Large intestine (tissue), 12 donors: ENCODE measurements at places on chromosomes 5 and 9. TPM values are rescaled to one million over a fixed set of nuclear protein-coding genes. Genes with fewer than 3 reads are reported as not detected.

The NUDT12 gene
- polyA plus RNA-seq, result 26.0 TPM

DNA sequence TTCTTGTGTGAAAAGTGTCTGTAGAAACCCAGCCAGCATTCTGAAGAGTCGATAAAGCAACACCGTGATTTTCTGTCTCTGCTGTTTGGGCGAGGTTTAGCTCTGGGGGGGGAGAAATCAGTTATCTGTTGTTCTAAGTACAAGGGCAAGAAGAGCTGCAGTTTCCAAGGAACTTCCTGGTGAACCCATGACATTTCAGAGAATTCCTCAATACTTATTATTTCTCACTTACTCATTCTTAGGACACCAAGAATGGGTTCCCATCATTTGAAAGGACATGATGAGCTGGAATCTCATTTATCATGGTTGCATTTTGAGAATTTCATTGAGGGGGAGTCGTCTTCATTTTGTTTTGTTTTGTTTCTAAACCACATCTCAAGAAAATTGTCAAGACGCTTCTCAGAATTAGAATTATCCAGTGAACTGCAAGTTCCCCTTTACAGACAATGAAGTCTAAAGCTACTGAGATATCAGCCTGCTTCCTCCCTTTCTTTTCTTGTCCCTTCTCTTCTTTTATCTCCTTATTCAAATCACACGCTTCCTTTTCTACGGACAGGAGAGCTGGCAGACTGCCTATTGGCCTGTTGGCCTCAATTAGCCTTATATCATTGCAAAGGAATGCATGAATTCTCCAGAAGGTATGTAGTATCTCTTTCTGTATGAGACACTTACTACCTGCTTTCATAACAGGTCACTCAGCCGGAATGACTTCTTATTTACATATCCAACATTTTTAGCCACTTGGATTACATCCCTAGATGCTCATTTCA lies 53.7 kb downstream of the ZNF462 start:
- peak; percentile 89 for DNase-seq

The TRIM14 gene
- polyA plus RNA-seq, result 59.2 TPM

The LURAP1L gene
- polyA plus RNA-seq, result 14.3 TPM

The HMGCR gene
- 60.2 TPM for polyA plus RNA-seq

GRCh38 chr5:39370555-39371366 lies 6.5 kb upstream of the C9 start:
- peak; percentile 78 for DNase-seq

DNA sequence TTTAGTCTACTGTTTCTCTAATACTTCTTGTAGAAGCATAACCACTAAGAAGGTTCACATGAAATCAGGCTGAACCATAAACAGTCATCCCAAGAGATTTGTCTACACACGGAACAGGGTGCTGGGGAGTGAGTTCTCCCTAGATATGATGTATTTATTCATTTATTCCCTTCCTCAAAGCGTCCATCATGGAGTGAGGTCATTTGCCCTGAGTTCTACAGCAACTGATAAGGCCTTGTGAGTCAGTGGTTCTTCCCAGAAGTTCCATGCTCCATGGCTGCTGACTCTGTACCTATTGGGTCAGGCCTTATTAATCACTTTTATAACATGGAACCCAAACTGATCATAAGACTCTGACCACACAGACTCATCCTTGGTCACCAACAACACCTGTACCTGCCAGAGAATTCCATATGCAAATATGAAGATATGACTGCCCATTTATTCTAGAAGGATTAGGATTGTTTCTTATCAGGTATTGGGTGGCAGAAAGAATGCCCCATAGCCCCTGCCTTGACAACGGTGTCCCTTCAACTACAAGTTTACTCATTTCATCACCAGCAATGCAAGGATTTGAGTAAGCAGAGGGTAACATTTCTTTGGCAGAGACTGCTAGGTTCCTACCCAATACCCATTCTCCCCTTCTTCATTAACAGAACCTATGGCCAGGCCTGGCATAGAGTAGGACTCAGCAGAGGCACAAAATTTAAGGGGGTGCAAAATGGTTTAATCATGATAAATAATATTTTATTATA lies 118.1 kb downstream of the LHFPL2 start:
- DNase-seq, result no peak

- no peak for DNase-seq
Measured at GRCh38 chr5:9201011-9201410, 344.9 kb downstream of the SEMA5A start.

DNA sequence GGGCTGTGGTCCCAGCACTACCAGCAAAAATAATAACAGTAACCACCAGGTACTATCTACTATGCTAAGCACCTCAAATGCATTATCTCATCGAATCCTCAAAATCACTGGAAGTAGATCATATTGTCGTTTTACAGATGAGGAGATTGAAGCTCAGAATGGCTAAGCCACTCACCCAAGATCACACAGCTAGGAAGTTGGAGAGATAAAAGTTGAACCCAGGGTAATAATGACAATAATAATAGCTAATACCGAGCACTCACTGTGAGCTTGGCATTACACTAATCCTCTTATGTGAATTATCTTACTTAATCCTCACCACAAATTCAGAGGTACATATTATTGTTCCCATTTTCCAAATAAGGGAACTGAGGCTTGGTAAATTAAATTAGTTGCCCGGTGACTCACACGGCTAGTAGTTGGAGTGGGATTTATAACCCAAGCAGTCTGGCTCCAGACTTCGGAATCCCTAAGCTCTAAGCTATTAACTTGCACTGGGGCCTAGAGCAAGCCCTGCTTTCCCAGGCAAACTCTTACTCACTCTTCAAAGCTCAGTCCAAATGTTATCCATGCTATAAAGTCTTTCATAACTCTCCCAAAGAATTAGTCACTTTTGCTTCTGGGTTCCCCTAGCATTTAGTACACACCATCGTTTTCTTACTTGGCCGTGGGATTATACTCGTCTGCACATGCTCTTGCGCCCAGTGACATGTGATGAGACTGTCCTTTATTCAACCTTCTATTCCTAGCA lies 3.8 kb downstream of the ARSI start:
- DNase-seq, result no peak

The PCDHGA2 gene
- polyA plus RNA-seq, result 1.3 TPM

GRCh38 chr5:57900381-57900944 lies 417.9 kb upstream of the ACTBL2 start:
- DNase-seq, result no peak

- no peak for DNase-seq
Measured at GRCh38 chr9:94946256-94946655, 219.8 kb downstream of the AOPEP start.

DNA sequence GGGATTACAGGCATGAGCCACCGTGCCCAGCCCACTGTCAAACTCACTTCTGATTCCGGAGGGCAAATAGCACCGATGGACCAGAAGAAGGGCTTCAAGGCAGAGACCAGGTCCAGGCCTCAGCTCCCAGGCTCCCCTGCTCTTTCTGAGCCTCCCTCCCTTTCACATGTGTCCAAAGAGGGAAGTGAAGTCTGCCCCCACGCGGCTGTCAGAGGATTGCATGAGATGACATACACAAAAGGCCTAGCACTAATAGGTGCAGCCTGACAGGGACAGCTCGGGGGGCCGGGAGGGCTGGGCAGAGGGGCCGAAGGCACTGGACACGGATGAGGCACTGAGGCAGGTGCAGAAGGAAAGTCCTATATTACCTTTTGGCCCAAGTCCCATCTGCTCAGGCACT lies 16.1 kb downstream of the FBP1 start:
- peak; percentile 47 for DNase-seq

The STKLD1 gene
- polyA plus RNA-seq, result 2.4 TPM
